ENCODE measurements at places on chromosomes 11 and 22.

DNA sequence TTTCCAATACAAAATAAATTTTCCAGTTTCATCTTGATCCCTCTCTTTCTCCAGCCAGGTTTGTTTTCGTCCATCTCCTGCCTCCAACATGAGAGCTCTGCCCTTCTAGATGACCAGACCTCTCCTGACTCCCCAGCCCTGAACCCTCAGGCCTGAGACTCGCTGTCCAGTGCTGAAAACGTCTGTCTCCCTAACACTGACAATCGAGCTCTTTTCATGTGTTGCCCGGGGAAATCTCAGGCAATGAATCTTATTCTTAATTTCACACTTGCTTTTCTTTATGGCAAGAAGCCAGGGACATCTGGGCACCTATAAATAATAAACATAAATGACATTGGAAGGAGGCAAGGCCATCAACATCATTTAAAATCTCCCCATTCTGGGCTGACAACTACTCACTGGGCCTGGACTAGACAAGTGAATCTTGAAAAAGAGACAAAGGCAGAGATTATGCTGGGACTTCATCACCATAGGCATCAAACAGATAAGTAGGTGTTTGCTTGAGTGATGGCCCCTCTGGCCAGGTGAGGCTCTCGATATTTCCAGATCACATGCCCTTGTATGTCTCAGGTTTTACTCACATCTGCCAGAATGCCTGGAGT lies 274.5 kb upstream of the B3GAT1 start:
- no peak for DNase-seq

DNA sequence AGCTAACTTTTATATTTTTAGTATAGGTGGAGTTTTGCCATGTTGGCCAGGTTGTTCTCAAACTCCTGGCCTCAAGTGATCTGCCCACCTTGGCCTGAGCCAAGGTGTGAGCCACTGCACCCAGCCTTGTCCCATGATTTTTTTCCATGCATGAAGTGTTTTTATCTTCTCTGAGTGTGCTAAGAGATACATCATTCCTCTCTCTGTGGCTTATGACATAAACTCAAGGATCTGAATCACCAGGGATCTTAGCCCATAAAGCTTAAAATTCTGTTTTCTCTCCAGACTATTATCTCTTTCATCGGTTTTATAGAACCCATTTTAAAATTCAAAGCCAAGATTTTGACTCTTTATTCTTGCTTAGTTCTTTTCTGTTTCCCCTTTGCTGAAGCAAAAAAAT lies 48.4 kb upstream of the C11orf58 start:
- no peak for DNase-seq

GRCh38 chr22:46052331-46052771 lies 75.4 kb upstream of the WNT7B start:
- peak; percentile 43 for DNase-seq

DNA sequence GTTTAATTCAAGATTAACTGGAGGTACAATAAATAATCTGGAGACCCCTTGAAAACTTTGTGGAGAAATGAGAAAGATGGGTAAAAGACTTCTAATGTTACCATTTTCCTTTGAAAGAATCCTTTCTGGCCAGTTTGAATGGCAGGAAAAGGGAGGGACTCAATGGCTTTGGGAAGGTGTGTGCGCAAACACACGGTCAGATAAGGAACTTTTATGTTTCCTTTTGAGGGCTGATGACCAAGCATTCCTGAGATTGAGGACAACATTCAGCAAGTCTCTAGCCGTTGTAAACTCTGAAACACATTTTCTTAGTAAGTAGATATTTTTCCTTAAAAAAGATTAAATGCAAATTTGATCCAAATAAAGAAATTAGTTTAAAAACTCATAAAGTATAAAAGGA lies 909.7 kb upstream of the TENM4 start:
- DNase-seq: no peak

- DNase-seq: peak; percentile 19
These were observed 633.8 kb downstream of the DLG2 start for GRCh38 chr11:84993386-84993785.

DNA sequence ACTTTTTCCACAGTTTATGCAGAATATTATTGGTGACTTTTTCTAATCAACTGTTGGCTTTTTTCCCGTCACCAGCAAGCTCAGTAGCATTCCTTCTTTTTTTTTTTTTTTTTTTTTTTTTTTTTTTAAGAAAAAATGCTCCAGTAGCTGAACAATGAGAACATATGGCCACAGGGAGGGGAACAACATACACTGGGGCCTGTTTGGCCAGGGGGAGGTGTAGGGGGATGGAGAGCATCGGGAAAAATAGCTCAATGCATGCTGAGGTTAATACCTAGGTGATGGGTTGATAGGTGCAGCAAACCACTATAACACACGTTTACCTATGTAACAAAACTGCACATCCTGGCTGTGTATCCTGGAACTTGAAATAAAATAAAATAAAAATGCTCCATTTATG lies 82.5 kb downstream of the ARHGAP42 start:
- no peak for DNase-seq

DNA sequence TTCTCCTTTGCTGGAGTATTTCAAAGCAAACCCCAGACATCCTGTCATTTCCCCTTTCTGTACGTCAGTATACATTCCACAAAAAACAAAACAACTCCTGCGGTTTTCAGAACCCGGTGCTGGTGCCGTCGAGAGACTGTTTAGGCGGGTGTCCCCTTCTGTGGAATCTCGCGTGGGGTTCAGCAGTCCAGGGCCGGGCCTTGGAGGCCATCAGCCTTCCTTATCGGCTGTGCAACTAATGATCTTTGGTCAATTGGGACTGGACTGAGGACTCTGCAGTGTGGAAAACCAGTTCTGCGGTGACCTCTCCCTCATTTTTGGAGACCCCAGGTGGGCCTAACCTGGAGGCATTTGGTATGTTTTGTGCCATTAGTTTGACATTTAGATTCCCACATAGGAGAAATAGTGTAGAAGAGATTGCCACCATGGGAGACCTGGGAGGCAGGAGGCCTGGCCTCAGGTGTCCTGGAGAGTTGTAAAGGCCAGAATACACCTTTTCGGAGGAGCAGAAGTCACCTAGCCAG lies 84.4 kb downstream of the TBC1D22A start:
- DNase-seq: no peak

DNA sequence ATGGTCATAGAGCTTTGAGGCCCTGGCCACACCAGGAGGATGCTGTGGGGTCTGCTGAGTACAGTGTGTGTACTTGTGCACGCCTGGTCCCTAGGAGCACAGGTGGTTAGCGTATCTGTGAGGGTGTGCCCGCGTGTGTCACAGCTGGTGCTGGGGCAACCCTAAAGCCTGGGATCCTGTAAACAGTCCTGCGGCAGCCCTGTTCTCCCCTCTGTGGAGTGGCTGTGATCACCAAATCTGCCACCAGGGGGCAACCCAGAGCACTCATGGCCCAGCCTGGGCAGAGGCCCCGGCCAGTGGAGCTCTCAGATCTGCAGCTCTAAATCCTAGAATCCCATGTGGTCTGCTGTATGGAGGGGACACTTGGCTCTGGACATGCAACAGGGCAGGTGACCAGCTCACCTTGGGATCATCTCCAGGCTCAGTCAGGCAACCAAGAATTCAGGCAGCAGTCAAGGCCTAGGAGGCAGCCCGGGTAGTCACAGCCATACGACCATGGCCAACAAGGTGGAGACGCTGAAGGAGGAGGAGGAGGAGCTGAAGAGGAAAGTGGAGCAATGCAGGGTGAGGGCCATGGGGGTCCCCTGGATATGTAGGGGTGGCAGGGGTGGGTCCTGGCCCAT lies 3.9 kb downstream of the SH3BP1 start:
- DNase-seq: peak; percentile 72

- no peak for DNase-seq
These were observed 92.8 kb upstream of the DRD2 start for GRCh38 chr11:113567867-113568544.

DNA sequence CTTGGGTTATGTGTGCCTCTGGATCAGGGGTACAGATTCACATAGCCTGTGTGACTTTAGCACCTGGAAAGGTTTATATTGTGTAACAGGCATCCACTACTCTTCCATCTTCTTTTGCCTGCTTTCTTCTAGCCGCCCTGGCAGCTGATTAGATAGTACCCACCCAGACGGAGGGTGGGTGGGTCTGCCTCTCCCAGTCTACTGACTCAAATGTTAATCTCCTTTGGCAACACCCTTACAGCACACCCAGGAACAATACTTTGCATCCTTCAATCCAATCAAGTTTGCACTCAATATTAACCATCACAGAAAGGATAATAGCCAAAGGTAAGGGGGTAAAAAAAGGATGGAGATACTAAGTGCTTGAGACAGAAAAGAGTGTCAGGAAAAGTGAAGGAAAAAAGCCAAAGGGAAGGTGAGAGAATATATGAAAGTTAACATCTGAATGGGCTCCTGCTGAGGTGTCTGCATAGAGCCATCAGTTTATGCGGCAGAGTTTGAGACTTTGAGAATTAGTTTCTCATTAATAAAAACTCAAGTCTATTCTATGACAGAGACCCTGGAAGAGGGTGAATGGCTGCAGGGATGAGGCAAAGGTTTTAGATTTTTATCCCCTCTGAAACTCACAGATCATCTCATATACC lies 2.6 kb upstream of the OR51B6 start:
- DNase-seq: no peak
